NK-92 treated with Interleukin-12 subunit alpha and Interleukin-12 subunit beta, amount 100 ng/mL, for 24 hours (cell line): ENCODE measurements at places on chromosomes 2 and 18.

DNA sequence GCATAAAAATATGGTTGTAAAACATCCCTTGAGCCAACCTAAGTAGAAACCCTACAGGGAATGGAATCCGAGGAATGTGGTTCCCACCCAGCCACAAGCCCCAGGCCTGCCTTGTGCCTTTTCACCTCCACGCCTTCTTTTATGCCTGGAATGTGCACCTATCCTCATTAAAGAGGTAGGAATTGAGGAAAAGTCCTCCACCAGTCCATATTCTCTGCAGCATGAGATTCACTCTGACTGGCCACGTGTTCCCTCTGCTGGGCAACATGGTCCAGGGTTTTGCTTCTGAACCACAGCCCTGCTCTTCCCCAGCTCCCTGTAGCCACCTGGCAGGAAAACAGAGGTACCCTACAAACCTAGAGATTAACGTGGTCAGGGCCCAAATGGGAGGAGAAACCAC is 787.9 kb upstream of the RAB6C start:
- DNase-seq: no peak

GRCh38 chr2:239029958-239030357 is 182.1 kb downstream of the TWIST2 start:
- no peak for DNase-seq

- DNase-seq: no peak
Observed at GRCh38 chr2:10170256-10170655, 47.7 kb downstream of the RRM2 start.

DNA sequence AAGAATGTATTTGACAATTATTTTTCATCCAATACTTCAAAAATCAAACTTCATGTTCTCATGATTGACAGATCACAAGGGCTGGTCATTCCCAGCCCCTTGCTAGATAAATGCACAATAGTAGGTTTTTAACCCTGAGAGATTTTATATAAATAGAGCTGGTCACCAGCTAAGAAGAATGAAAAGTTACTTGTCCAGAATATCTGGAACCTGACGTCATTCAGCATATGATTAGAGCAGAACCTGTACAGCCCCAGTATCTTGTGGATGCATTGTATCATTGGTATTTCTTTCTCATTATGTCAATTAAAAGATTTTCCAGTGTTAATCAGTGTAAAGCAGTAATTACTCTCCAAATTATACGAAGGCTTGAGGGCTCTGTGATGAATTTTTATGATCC is 202.8 kb upstream of the RND3 start:
- no peak for DNase-seq

GRCh38 chr2:30022444-30023071 is 101.2 kb upstream of the ALK start:
- DNase-seq: no peak

DNA sequence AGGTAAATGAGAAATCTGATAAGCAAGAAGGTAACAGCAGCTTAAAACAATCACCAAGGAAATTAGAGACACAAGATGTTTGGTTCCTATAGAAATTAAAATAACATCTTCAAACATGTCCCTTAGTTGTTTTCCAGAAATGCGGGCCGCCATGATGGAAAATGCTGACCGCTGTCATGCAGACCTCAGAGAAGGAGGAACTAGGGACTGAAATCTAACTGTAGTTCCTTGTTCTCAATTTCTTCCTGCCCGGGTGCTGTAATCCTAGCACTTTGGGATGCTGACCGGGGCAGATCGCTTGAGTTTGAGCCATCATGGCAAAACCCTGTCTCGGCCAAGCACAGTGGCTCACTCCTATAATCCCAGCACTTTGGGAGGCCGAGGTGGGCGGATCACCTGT is 51.1 kb downstream of the TEX51 start:
- no peak for DNase-seq

GRCh38 chr2:55073000-55073983 is 23.0 kb upstream of the RTN4 start:
- no peak for DNase-seq

- no peak for DNase-seq
Observed at GRCh38 chr18:7259475-7259874, 28.6 kb downstream of the LRRC30 start.

GRCh38 chr18:42996824-42997223 is 118.7 kb downstream of the RIT2 start:
- no peak for DNase-seq

DNA sequence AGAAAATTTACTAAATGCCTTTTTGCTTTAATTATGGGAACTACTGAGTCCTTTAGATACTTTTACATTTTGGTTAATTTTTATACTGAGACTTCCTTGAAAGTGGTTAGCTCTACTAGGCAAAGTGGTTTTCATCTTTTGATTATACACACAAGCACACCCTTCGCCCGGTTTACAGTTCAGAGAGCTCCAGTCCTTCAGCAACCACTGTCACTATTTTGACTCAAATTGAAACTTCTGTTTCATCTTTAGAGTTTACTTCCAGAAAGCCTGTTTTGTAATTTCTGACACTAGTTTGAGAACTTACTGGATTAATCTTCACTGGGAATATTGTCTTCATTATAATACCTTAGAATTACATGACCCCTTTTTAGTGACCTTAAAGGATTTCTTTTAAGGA is 140.3 kb upstream of the FOSL2 start:
- no peak for DNase-seq

DNA sequence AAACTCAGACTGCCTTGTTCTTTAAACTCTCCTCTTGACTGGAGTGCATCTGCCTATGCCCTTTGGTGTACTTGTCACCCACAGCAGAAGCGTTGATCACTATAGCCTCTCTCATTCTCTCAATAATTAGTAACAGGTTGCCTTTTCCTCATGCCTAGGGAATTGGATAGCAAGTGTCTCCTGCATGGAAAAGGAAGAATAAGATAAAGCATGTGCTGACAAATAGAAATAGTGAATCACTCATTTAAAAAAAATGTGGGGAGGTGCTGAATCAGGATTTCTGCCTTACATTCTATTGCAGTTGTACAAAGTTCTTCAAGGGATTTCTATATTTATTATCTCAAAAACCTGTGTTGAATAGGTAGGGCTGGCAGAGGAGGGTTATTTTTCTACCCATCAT is 323.0 kb downstream of the TXNL1 start:
- no peak for DNase-seq

DNA sequence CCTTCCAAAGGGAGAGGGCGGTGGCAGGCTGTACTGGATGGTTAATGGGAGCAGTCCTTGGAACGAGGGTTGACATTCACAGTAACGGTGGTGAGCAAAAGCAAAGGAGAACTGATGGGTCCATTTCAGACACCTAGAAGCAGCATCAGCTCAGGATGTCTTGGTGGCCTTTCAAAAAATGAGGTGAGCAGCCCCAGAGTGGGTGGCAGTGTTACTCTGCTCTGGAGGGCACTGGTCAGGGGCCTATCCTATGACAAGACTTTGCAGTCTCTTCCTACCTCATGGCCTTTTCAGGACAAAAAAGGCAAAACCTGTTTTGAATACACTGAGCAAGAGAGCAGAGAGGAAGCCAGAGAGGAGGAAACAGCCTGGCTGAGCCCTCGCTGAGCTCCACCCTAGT is 23.5 kb downstream of the CAPN14 start:
- no peak for DNase-seq

DNA sequence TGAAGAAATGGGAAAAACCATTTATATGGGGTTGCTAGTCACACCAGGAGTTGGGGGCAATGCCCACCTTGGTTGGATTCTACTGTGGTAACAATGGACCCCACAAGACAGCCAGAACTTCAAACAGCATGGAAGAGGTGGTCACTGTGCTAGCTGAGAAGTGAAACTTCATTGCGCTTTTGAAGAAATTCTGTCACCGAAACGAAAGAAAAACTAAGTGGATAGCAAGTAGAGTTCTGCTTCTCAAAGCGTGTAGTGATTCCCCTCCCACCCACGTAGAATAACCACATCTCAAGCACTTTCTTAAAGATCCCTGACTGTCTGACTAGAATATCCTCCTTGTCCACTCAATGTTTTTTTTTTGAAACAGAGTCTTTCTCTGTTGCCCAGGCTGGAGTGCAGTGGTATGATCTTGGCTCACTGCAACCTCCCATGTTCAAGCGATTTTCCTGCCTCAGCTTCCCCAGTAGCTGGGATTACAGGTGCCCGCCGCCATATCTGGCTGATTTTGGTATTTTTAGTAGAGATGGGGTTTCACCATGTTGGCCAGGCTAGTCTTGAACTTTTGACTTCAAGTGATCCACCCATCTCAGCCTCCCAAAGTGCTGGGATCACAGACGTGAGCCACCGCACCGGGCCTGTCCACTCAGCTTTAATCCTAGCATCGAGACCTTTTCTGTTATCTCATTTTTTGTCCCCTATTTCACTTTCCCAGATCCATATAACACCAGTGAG is 30.1 kb upstream of the CCL20 start:
- DNase-seq: no peak

DNA sequence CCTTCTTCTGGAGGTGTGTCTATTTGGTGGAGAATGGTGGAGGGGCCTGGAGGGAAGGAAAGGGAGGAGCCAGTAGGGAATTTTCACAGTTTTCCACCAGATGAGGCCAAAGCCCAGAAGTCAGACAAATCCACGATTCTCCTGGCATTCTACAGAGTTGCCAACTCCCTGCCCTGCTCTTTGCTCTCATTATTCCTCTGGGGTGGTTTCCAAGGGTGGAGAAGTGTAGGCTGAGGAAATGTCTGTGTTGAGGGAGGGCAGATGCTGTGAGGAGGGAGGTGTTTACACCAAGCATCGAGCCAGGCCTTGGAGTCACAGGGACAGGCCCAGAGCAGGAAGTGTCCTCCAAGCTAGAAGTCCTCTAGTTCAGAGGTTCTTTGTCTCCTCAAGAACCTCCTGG is 124.1 kb upstream of the LGALSL start:
- DNase-seq: no peak

DNA sequence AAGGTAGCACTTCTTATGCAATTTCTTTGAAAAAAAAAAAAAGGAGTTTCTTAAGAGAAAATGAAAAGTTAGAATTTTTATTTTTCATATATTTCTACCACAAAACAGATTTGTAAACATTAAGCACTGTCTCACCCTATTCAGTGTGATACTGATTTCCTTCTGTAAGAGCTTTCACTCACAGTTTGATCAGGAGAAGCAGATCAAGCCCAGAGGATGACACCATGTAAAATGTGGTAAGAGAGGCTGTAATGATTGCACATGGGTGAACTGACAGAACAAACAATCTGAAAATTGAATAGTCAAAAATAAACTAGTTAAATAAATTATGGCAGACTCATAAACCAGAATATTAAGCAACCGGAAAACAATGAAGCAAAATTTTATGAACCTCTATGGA is 54.5 kb downstream of the MEMO1 start:
- DNase-seq: no peak

DNA sequence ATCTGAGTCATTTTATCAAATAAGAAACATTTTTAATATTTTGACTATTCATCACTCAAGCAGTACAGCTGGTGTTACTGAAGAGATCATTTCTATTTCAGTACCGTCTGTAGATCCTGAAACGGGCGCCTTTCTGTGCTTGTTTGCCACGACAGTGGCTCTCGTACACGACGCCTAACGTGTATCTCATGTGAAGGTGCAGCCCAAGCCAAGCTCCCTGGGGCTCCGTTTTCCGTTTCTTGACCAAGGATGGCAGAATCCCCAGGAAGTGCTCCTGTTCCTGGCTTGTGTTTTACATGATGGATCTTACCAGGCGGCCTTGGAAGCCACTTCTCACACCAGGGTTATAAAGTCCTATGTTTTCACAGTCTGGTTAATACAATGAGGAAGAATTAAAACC is 320.6 kb downstream of the GBX2 start:
- no peak for DNase-seq

DNA sequence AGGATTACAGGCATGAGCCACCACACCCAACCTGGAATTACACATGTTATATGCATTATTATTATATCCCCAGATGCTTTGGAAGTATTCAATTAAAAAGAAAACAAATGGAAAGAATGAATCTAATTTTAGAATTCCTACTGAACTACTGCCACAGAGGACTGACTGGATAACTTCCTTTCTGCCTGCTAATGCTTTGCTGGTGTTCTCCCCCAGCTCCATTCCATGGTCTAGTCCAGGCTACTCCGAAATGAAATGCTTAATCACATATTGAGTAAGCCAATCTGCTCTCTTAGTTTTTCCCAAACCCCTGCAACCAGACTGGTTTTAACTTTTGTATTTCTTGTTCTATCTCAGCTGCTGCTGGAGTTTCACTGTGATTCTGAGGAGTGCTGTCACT is 519.1 kb downstream of the SOX11 start:
- no peak for DNase-seq

- no peak for DNase-seq
Observed at GRCh38 chr2:41871080-41871479, 176.7 kb upstream of the PKDCC start.

GRCh38 chr2:236535024-236535423 is 34.6 kb upstream of the ACKR3 start:
- DNase-seq: no peak

DNA sequence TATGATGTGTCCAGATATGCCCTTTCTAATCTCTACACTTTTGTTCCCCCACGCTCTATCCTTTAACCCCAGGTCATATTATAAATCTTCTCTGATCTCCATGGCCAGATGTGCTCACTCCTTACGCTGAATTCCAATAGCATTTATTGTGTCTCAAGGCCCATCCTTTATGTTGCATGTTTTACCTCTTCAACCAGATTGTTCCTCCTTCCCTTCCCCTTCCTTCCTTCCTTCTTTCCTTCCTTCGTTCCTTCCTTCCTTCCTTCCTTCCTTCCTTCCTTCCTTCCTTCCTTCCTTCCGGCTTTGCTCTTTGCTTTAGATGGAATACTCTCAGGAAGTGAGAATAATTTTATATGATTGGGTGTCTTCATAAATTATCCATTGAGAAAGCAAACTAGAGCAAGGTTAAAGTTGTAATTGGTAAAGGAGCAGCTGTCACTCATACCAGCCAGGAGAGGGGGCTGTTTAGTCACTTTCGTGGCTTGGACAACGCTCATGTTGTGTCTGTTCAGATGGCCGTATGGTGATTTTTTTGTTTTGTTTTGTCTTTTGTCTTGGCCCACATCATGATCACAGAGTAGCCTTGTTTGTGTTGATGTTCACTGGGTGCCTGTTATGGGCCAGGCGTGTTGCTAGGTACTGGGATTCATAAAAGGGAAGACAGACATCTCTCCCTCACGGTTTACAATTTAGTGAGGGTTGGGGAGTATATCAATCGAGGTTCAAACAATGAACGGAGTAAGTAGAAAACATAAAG is 68.0 kb downstream of the DAW1 start:
- DNase-seq: no peak

DNA sequence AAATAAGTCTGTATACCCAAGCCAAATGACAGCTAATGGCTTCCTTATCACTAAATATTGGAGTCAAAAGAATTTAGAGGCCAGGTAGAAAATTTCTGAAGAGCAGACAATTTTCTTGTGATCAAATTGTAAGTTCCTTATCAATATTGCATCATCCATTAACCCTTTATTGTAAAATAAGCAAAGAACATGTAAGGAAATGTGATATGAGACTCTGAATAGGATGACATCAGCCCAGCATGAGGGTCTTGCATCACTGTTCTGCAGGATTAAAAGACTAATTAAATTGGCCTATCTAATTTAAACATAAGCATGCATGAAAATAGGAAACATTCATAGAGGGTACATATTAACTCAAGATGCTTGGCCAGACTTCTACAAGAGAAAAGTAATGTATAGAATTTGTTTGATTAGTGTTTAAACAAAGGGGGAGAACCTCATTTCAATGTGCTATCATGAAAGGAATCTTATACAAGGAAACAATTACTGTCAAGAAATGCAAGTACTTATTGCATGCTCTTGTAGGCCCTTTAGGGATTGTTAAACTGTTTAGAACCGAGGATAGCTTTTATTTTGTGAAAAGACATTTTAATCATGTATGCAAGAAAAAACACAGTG is 302.9 kb downstream of the PRKCE start:
- DNase-seq: no peak

GRCh38 chr2:84841577-84841976 is 39.3 kb downstream of the TRABD2A start:
- no peak for DNase-seq
